ENCODE measurements at places on chromosomes 7 and 10.

GRCh38 chr10:36097696-36098095 lies 455.6 kb upstream of the FZD8 start:
- no peak for DNase-seq

DNA sequence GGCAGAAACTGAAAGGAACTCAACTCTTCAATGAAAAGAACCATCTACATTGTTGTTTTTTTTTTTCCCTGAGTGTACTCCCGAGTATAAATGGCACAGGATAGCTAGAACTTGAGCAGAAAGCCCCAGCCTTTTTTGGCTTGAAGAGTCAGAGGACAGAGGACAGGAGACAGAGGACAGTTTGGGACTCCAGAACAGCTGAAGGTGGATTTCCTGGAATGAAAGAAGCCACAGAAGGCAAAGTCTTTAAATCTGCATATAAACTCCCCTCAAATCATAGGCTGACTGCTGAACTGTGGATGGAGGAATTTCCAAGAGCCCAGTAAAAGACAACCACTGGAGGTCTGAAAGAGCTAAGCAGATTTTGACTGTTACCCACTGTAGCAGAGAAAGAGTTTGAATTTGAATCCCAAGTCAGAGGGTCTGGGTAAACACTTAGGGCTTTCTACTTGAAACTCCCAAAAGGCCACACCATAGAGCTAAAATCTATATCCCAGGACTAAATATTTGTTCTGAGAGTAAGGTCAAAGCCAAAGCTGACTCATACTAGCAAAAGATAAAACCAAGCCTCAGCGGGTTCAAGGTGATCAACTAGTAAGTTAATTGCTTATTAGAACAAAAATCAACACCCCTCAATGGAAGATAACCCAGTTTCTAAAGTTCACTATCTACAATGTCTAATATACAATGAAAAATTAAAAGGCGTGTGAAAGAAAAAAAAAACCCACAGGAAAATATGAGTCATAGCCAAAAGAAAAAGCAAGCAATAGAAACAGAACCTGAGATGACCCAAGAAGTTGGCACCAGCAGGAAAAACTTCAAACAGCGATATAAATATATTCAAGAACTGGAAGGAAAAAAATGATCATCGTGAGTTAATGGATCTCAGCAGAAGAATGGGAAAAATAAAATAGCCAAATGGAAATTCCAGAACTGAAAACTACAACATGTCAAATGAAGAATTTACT lies 1.8 kb upstream of the OPN1SW start:
- DNase-seq, result no peak

GRCh38 chr7:36583318-36583717 lies 141.0 kb downstream of the AOAH start:
- no peak for DNase-seq

DNA sequence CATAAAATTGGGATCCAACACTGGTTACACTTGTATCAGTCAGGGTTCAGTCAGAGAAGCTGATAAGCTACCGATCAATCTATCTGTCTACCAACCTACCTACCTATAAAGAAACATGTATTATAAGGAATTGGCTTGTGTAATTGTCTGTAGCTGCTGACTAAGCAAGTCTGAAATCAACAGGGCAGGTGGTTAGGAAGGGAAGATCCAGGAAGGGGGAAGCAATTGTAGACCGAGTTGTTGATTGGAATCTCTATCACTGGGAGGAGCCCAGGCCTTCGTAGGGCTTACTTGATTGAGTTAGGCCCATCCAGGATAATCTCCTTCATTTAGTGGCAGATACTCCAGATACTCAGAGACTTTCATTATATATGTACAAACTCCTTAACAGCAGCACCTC lies 271.5 kb upstream of the TEX47 start:
- DNase-seq, result no peak

DNA sequence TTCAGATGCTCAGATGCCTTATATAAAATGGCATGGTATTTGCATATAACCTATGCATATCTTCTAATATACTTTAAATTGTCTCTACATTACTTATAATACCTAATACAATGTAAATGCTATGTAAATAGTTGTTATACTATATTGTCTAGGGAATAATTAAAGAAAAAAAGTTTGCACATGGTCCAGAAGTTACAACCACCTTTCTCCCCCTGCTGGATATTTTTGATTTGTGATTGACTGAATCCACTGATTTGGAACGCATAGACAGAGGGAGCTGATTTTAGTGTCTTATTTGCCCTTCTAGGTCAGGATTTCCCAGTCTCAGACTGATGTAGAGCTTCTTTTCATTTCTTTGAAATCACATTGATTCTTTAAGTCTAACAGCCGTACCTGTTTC lies 31.8 kb downstream of the MDFIC start:
- no peak for DNase-seq

DNA sequence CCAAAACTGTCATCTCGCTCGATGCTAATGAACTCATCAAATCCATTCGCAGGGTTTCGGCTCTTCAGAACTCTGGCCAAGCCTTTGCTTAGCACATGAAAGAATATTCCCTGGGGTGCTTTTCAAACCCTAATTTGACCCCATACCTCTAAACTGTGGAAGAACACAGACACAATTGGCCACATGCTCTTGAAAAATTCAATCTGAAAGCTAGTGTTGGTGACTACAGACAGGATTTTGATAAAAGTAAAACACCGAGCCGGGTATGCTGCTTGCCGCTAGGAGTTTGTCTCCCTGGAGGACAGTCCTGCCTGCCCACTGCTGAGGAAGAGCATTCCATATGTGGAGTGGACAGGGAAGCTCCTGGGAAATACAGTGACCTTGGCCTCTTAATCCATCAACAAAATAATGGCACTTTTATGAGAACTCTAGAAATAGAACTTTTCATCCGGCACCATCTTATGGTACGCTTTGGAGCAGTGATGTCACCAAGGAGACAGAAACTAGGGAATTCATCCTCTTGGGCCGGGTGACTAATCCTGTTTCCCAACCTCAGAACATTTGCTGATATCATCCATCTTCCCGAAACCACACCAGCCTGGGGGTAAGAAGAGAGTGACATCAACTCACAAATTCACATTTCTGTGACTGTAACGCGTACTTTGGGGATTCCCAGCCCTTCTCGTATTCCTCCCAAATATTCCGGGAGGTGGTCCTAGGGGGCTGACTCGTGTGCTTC lies 34.2 kb downstream of the MTURN start:
- no peak for DNase-seq

- no peak for DNase-seq
These were observed 30.0 kb downstream of the NET1 start for GRCh38 chr10:5442065-5442989.

DNA sequence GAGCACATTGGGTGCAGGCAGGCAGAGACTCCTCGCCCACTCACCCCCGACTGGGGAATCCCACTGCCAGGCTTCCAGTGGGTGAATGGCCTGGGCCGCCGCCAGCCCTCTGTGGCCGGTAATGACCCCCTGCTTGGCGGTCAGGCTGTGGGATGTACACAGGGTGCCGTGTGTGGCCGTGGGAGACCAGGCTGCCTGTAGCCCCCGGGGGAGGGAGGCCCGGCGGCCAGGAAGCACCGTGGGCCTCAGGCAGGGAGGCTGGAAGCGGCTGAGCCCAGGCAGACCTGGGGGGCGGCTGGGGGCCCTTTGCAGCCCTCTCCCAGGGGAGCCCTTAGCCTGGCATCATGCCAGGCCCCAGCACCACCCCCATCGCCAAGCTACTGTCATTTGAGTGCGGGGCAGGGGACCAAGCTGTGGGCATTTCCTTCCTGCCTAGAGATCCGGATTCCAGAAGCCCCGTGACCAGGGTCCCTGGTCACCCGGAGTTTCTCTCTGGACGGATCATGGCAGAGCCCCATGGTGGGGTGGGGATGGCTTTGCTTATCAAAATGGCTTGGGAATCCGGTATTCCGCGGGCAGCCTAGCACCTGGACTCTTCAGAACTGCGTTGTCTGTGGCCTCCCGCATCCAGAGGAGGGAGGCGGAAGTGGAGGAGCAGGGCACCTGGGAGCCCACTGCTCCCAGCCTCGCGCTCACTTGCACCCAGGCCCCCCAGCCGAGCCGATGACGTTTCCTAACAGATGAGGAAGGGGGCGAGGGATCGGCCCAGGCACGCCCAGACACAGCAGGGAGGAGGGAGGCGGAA lies 1.1 kb downstream of the TTYH3 start:
- DNase-seq, result no peak

DNA sequence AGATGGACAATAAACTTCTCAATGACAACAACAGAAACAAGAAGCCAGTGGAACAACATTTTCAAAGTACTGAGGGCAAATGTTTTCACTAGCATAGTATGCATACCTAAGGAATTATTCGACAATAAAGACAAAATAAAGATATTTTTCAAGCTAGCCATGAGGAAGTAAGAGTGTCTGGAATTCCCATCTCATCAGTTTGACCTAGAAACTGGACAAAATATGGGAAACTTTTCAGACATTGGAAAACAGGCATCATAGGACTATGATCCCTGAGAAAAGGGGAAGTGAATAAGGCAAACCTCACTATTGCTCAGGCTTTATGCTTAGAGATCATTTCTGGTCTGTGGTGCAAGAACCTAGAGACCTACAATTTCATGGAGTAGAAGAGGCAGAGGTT lies 86.3 kb downstream of the OAT start:
- no peak for DNase-seq

DNA sequence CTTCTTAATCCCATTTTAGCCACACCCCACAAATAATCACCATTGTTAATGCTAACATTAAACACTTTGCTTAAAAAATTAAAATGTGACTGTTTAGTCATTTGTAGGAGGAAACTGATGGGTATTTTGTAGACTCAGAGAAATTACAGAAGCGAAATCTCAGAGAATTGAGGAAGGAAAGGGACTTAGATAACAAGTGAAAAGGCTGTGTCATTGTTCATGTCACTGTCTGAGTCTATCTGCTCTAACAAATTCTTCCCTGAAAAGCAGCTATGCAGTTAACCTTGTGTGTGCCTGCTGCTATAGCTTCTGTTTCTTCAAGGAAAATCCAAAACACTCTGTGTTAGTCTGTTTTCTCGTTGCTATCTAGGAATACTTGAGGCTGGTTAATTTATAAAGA lies 40.9 kb upstream of the PLXDC2 start:
- DNase-seq, result no peak

GRCh38 chr10:1169981-1170866 lies 114.0 kb downstream of the WDR37 start:
- DNase-seq, result no peak

- DNase-seq, result no peak
These were observed 213.6 kb downstream of the KIF20B start for GRCh38 chr10:89915021-89915420.

DNA sequence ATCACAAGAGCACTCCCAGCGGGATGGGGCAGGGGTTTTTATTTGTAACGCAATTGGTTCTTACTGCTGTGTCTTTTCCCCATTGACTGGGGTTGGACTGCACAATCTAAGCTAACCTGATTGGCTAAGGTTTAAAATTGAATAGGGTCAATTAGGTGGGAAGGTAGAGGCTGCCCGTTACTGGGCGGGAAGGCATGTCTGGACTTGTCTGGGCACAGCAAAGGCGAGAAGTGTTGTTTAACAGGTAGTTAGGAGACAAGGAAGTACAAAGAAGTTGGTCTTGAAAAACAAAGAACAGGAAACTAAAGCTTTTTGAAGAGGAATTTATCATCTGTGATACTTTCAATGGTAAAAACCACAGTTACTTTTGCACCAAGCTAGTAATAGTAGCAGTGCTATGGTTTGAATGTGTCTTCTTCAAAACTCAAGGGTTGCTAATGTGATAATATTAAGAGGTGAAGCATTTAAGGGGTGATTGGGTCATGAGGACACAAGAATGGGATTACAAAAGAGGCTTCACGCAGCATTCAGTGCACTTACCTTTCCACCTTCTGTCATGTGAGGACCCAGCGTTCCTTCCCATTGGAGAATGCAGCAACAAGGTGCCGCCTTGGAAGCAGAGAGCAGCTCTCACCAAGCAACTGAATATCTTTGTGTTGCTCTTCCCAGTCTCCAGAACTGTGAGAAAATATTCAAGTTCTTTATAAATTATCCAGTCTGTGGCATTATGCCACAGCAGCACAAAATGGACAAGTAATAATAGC lies 875.5 kb upstream of the SORCS1 start:
- no peak for DNase-seq

DNA sequence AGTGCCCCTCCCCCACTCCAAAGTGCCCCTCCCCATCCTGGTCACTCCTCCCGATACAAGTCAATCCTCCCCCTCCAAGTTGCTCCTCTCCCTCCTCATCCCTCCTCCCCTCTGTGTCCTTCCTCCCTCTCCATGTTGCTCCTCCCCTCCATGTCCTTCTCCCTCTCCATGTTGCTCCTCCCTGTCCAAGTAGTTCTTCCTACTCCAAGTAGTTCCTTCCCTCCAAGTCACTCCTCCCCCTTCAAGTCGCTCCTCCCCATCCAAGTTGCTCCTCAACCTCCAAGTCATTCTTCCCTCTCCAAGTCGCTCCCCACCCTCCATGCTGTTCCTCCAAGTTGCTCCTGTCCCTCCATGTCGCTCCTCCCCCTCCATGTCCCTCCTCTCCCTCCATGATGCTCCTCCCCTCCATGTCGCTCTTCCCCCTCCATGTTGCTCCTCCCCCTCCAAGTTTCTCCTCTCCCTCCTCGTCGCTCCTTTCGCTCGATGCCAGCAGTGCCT lies 8.6 kb upstream of the WBP1L start:
- DNase-seq, result no peak

DNA sequence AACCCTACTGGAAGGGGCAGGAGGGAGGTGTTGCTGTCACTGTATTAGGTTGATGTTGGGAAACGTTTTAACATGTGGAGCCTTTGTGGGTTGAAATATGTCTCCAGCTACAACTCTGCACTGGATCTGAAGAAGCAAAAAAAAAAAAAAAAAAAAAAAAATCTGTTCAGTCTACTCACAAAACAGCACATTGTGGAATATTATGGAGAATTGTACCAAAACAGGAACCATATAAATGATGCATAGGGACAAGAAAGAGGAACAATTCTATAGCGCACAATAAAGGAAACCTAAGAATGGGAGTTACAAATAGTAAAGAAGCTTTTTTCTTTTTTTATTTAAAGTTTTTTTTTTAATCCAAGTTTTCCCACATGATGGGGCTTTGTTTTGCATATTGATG lies 63.8 kb downstream of the CCSER2 start:
- no peak for DNase-seq

GRCh38 chr7:67344481-67345193 lies 348.0 kb downstream of the TYW1 start:
- no peak for DNase-seq

GRCh38 chr7:43244232-43244631 lies 131.8 kb downstream of the HECW1 start:
- DNase-seq, result no peak

DNA sequence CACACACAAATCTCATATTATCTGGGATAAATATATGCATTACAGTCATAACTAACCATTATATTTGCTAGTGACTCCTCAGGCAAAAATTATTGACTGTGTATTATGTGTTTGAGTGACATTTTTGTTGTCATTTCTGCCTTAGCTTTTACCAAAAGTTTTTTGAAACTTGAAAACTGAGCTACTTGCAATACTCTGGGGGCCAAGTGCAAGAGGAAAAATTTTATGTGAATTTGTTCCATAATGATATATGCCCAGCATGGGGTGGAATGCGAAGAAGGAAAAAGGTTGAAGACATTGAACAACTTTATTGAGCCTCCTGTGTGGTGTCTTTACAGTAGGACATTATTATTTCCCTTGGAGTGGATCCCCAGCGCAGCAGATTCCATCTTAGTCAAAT lies 176.8 kb upstream of the FERD3L start:
- no peak for DNase-seq

- peak; percentile 26 for DNase-seq
These were observed 25.0 kb upstream of the C1GALT1 start for GRCh38 chr7:7157177-7157886.

- DNase-seq, result no peak
These were observed 21.5 kb downstream of the SH3PXD2A start for GRCh38 chr10:103833731-103834365.

Measured in stimulated activated CD8-positive, alpha-beta memory T cell treated with anti-CD3 and anti-CD28 coated beads, Interleukin-15, amount 100 ng/mL, for 4 hours (primary cell).